ENCODE measurements at places on chromosomes 5 and 9.

GRCh38 chr5:157464519-157465171 lies 4.6 kb downstream of the NIPAL4 start:
- peak; percentile 72 for DNase-seq

DNA sequence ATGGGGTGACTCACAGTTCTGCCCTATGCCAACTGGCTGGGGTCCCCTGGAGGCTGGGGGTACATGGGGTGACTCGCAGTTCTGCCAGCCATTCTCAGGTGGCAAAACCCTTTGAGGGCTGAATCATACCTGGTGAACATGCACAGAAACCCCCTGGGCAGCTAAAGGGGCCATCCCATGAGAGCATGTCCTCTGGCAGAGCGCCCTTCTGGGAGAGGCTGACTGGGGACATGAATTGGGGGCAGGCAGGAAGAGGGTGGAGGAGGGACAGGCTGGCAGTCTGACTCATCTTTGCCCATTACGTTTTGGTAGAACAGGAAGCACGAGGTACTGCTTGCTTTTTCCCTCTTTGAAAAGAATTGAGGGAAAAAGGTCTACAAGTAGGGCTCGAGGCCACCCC lies 16.7 kb downstream of the TRAF1 start:
- no peak for DNase-seq

GRCh38 chr9:214648-215493 lies at the start of gene DOCK8:
DOCK8 (plus strand) TSS chr9:214865; CDS start chr9:214977, 112 bp downstream.
- peak; percentile 84 for DNase-seq

GRCh38 chr5:157574456-157575380 lies 857 bp downstream of the ADAM19 start:
- DNase-seq: no peak

GRCh38 chr9:12862611-12863410 lies 88.0 kb downstream of the LURAP1L start:
- DNase-seq: no peak

DNA sequence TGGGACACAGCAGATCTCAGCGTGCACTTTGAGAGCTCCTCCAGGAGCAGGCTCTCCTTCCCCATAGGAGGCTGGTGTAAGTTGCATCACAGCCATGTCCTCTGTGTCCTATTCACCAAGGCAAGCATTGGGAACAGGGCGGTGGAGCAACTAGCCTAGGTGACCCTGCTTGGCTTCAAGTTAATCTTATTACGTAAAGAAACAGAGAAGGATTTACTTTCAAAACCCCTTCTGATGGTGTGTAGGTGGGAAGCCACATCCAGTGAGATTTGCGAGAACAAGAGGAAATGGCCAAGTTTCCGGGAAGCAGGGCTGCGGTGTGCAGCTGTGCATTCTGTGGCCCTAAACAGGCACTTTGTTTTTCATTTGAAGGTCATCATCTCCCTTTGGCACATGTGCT lies 80.2 kb downstream of the TRIO start:
- DNase-seq: no peak

GRCh38 chr9:35158501-35159280 lies 3.1 kb upstream of the UNC13B start:
- peak; percentile 8 for DNase-seq

GRCh38 chr9:83526901-83527300 lies 11.3 kb downstream of the FRMD3 start:
- no peak for DNase-seq

- no peak for DNase-seq
Measured at GRCh38 chr9:129832982-129833381, 2.1 kb downstream of the C9orf78 start.

DNA sequence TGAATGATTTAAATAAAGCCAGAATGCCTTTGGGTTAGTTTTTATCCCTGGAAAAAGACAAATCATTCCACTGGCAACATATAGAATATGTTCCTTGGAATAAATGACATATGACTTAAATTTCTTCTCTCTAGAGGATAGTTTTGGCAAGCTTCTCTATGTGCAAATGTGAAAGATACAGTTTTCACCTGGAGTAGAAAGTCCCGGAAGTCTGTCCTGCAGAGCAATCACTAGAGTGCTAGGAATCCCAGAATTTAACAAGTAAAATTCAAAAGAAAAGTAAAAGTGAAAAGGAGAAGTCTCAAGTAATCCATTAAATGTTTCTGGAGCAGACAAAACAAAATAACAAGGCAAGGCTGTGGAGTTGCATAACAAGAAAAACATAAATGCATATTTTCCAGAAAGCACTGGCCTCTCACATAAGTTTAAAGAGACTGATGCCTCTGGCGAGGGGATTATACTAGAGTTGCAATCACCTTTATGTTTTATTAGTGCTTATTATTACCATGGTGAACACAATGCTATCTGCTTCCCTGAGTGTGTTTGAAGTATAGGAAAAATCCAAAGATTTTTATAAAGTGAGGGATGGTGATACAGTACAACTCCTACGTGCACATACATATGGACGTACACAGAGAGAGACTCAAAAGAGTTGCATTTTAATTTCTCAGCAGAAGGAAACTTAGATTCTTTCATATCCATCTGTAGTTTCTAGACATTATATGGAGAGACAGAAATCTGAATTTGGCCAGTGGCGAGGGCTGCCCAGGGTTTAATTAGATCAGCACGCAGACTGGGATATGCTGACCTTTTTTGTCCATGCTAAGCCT lies 188.3 kb upstream of the ANKRD55 start:
- DNase-seq: no peak

DNA sequence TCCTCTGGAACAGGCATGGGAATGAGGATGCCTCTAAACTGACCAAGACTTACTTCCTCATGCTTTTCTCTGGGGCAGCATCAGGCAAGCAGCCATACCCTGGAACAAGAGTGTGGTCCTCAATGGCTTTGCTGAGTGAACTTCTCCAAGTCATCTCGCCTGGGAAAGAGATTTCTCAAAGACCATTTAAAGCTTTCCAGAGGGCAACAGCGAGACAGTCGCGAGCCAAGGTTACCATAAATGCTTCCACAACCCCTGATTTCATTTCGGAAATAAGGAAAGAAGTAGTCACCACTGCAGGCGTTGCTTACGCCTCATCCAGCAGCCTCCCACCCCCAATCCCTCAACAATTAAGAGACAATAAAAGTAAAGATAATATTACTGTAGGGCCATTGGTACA lies 1.1 kb upstream of the SNCAIP start:
- no peak for DNase-seq

GRCh38 chr5:74556006-74556405 lies 84.5 kb downstream of the ENC1 start:
- no peak for DNase-seq

DNA sequence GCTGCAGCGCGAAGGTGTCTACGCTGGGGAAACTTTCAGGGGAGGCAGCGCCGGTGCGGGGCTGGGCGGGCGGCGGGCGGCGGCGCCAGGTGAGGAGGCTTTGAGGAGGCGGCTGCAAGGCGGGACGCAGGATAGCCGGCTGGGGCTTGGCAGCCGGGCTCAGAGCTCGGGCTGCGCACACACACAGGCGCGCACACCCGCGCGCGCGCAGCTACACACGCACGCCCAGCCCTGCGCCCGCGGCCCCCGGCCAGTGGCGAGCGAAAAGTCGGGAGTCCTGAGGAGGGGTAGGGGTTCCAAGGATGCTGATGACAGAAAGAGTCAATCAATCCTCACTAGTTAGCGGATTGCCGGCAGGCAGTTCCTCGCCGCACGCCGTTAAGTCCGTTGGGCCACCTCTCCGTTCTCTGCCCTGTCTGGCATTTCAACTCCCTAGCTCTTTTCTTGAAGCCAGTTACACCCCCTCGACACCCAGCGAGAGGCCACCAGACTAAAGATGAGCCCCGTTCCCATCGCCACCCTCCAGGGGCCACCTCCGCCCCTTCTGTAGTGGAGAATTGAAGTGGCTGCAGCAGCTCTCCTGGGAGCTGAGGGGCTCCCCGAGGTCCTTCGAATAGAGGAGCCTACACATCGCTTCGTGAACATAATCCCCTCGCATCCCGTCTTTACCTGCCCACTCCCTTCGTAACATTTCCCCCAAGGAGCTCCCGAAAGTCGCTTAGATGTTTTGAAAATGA lies 1640.3 kb upstream of the C9orf72 start:
- peak; percentile 77 for DNase-seq

- no peak for DNase-seq
Measured at GRCh38 chr9:93263334-93264229, 79.6 kb downstream of the WNK2 start.

- DNase-seq: no peak
Measured at GRCh38 chr5:172167895-172168294, 20.1 kb downstream of the STK10 start.

GRCh38 chr5:2266641-2267240 lies 384.0 kb upstream of the IRX4 start:
- DNase-seq: no peak

DNA sequence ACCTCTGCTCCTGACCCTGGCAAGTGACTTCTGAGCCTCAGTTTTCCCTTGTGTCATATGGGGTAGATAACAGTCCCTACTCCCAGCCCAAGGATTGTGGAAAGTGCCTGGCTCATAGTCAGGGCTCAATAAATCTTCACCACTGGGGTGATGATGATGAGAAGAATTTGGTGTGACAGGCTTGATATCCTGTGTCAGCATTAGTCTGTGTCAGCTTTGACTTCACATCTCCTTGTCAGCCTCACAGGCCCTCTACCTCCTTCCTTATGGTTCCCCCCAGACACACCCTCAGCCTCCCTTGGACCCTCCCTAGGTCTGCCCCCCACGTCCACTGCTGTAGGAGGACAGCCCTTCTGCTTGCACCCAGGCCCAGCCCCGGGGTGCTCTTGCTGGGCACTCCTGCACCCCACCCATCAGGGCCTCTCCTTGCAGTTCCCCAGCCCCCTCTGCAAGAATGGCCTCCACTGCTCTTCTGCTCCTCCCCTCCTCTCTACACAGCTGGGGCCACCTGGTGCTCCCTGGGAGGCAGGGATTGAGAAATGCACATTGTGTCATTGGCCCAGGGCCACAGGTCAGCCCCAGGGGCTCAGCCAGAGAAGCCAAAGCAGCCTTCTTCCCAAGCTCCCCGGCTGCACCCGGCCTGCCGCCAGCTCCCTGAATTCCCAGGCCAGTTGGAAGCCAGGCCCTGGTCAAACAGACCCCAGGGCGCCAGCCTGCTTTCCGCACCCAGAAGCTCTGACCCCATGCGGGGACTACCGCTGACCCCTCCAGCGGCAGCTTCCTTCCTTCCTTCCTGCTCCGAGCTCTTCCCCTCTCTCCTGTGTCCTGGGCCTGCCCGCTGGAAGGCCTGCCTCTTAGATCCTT lies 7.7 kb downstream of the FGFR4 start:
- DNase-seq: no peak

DNA sequence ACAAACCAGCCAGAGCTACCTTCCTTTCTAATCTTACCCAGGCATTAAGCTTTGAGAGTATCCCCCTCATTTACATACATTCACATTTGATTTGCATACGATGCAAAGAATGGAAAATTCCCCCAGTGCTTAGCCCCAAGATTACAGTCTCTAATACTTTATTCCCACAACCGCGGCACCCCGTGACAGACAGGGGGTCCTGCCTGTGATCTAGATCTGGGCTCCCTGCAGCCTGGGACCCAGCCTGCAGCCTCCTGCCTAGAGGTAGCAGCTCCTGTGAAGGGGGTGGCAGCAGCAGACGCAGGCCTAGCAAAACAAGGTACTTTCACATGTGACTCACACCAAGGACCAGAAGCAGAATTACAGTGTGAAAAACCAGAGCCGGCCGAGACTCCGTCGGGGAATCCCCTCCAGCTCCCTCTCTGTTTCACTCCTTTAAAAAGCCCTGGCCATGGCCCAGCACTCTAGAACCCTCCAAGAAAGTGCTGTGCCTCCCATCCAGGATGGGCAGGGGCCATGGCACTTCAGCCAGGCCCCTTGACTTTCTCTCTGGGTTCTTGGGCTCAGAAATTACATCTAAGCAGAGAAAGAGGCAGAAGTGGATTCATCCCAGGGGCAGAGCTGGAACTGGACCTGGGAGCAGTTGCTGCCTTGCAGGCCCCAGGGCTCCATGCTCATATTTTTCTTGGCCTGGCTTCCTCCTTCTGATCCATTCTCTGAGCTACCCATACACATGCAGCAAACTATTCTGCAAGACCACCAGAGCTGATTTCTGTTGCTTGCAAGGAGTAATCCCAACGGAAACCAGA lies 14.0 kb upstream of the TCF7 start:
- no peak for DNase-seq

DNA sequence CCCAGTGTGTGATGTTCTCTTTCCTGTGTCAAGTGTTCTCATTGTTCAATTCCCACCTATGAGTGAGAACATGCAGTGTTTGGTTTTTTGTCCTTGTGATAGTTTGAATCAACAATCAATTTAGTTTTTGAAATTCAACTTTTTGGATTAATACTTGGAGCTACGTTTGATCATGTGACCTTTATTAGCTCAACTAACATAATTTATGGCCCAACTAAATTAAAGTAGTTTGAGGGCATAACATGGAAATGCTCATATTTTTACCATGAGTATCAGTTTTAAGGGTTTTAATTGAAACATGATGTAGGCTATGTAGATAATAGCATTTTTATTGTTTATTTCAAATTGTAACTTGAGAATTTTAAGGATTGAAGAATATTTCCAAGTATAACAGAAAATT lies 168.0 kb downstream of the CCDC171 start:
- no peak for DNase-seq

DNA sequence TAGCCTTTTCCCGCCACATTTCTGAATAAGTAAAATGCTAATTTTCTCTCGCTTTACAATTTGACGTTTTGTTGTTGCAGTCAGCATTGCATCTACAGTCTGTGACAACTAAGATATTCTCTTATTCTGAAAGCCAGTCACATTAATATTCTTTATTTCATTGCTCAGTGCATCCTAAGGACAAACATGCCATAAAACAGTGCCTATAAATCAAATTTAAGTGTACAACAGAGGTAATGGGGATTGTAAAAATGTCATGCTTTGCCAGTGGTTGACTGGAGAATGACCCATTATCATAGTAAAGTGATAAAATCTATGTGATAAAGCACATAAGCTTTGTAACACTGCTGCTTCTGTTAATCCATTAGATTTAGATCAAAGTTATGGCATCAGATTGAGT lies 1850.0 kb upstream of the ACO1 start:
- no peak for DNase-seq

All from OCI-M1 (cell line).